KBM-7 (cell line): ENCODE measurements at places on chromosomes 16 and 17.
A peak's percentile ranks its signal among the peaks of the same experiment; 100 is the strongest.

DNA sequence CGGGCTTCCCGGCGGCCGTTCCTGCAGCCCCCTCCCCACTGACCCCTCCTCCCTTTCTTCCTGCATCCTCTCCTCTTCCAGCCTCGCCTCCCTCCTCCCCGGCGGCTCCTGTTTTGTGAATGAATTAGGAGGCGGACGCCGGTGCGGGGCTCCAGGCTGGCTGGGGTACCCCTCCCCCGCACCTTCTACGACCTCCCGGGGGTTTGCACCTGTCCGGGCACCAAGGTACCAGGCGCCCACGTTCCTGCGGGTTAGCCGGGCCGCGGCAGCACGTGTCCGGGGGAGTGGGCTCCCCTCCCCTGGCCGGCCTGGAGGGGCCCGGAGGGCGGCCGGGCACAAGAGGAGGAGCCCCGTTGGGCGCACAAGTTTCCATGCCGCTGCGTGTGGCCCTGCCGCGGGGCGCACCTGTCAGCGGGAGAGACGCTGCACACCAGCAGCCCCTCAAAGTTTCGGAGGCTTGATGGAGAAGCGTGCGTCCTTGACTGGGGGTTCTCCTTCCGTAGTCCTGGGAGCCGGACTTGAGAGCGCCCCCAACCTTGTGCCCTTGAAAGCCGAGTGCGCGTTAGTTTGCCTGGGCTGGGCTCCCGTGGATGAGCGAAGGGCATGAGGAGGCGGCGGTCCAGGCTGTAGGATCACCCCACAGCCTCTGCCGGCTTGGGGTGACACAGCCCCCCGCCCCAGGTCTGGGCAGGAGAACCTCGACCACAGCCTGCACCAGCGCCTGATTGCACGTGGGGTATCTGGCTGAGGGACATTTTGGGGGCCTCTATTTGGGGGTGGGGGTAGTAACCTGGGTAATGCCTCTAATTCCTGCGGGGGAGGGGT, 1.2 kb downstream of the HAS3 start:
- no peak for DNase-seq

GRCh38 chr16:30820952-30821421, 34.0 kb upstream of the ZNF629 start:
- DNase-seq = no peak

DNA sequence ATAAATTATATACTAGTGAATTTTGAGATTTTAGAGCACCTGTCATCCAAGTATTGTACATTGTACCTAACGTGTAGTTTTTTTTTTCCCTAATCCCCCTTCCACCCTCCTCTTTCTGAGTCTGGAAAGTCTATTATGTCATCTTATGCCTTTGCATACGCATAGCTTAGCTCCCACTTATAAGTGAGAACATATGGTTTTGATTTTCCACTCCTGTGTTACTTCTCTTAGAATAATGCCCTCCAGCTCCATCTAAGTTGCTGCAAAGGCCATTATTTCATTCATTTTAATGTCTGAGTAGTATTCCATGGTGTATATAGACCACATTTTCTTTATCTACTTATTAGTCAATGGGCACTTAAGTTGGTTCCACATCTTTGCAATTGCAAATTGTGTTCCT, 177.0 kb upstream of the C16orf82 start:
- no peak for DNase-seq

- no peak for DNase-seq
Observed at GRCh38 chr16:86946981-86947380, 368.6 kb downstream of the FOXL1 start.

- no peak for DNase-seq
Observed at GRCh38 chr16:55010492-55011160, 80.0 kb downstream of the IRX5 start.

DNA sequence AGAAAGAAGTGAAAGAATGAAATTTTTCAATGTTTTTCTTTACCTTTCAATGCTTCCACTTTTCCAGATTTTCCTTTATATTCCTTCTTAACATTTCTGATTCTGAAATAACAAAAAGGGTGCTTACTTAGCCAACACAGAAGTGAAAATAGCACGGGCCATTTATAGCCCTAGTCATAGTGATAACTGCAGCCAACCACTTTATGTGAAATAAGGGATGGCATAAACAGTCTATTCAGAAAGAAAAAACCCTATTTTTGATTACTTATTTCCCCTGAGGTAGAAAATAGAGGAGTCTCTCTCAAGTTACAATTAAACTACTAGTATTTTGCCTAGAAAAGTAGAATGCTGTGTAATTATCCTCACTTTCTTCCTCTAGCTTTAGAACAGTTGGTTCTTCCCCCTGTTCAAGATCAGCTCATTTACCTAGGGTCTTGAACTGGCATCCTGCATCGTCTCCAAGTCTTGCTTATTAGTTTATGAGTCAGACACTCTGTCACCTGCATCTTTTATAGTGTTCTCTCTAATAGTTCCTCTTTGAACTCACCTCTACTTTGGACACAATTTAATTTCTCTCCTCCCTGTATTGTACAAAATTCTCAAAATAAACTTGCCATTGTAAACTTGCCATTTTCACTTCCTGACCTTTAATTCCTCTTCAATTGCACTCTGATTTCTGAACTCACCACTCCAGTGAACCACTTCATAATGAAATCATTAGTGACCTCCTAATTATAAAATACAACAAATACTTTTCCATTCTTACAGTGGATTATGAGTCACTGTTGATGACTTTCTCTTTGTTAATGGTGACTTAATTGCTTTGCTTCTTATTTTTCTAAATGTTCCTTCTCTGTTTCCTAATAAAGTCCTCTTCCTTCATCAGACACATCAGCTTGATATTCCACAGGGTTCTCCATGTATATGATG, 23.6 kb downstream of the ABCA6 start:
- no peak for DNase-seq

- DNase-seq = no peak
Observed at GRCh38 chr16:52346709-52347108, 200.2 kb downstream of the TOX3 start.

DNA sequence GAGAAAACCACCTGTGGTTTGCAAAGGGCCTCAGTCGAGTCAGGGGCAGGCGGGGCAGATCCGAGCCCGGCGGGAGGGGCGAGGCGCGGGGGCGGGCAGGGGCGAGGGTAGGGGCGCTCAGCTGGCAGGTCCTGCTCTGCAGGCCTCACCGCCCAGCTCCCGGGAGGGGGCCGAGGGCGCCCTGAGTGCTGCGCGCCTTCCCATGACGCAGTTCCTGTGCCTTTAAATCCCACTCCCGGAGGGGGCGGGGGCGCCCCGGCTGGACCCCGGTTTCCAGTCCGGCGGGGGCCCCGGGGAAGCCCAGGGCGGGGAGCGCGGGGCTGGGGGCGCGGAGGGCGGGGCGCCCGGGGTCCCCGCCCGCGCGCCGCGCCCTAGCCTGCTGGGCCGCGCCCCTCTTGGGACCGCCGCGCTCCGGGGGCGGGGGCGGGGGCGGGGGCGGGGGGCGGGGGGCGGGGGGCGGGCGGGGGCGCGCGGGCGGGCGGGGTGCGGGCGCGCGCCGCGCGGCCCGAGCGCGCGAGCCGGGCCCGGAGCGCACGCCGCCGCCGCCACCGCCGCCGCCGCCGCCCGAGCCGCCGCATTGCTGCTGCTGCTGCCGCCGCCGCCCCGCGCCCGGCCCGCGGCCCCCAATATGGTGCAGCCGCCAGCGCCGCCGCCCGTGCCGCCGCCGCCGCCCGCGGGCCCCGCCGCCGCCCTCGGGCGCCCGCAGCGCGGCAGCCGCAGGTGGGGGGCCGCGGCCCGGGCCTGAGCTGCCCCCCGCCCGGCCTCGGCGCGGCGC, at the start of gene JPH3:
Gene JPH3, plus strand, starts transcription at position 508 of the 775 bp plus-strand sequence. CDS start 639 bp downstream, outside the sequence.
- no peak for DNase-seq

DNA sequence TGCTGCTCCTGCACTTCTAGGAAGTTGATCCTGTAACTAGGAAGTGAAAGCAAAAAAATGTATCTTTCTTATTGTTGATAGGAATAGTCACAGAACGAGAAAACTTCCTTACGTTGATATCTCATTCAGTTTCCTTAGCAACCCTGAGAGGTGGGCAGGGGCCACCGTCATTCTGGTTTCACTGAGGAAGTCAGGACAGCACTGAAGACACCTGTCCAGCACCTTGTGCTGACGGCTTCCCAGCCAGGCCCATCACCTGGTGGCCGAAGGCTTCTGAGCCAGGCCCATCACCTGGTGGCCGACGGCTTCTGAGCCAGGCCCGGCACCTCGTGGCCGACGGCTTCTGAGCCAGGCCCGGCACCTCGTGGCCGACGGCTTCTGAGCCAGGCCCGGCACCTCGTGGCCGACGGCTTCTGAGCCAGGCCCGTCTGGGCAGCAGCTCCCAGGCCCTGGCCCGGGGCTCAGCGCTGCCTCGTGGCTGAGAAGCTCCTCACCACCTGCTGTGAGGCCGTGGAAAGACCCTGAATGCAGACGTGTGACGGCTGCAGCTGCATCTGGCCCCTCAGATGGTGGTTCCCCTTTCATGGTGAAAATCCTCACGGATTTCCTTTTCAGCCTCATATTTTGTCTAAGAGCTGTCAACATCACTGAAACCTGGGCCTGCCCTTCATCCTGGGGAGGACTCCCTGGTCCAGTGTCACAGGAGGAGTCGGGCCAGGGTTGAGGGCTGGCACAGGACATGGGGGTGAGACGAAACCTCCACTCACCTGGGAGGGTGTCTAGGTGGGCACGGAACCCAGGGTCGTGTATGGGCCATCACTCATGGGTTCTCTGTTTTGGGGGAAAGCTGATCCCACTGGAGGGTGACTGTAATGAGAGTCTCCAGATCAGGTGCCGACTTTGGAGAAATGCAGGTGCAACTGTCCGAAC, 33.0 kb upstream of the ZNF750 start:
- no peak for DNase-seq

- DNase-seq = no peak
Observed at GRCh38 chr16:85222155-85222863, 110.0 kb upstream of the CIBAR2 start.

DNA sequence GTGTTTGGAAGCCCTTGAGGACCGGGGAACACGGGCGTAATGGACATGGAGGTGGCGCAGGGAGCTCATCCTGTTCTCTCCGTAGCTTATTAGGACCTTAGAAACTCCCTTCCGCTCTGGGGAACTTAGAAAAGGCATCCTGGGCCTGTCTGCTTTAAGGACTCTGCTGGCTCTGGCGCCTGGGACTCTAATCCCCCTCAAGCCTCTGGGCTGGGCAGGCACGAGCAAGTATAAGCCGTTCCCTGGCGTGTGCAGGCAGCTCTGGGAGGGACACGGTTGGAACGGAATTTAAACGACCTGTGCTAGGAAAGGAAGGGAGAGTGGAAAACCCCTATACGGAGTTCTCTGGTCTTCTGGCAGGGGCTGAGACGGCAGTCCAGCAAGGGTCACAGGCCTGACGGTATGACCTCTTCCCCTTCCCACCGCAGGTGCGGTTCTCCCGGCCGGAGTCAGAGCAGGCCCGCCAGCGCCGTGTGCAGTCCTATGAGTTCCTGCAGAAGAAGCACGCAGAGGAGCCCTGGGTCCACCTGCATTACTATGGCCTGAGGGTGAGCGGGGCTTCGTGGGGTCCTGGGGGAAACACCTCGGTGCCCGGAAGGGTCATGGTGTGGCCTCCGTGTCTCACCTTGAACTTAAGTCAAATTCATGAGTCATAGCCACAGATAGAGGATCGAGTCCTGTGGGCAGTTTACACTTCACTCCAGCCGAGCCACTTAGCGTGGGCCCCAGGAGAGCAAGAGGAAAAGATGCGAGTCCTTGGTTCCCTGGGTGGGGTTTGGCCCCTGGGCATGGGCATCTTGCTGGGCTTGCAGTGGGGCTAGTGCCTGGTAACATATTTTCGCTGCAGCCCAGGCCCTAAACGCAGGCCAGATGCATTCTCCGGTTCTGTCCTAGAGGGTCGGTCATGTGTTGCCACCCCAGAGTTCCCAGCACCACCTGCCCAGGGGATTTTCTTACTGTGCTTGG, 17.7 kb downstream of the POLR3E start:
- DNase-seq = no peak

DNA sequence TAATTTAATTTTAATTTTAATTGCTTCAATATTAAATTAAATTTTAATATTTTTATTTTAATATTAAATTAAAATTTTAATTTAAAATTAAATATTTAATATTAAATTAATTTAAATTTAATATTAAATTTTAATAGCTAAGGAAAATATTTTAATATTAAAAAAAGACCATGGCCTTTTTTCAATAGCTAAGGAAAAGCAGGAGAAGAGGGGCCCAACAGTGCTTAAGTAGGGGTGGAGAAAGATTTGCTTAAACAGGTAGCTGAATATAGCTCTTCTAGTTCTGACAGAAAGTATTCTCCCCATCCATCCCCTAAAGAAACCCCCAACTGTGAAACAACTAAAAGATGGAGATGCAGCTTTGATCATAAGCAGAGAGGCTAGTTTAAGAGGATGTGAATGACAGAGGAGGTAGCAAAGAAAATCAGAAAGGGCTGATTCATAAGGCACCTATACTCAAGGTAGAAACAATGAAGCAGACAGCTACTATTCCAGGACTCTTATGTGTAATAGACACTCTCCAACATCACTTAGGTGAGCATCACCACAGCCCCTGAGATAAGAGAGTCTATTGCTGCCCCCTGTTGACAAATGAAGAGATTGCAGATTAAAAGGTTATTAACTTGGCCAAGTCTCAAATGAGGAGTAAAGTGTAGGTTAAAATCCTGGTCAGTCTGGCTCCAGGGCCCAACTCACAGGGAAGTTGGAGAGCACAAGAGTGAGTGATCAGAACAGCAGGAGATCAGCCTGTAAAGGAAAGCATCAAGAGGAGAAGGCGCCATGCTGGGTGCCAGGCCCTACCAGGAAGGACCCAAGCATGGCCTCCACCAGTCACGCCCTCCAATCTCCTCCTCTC, 7.8 kb upstream of the RNASEK start:
- DNase-seq = peak; percentile 88

DNA sequence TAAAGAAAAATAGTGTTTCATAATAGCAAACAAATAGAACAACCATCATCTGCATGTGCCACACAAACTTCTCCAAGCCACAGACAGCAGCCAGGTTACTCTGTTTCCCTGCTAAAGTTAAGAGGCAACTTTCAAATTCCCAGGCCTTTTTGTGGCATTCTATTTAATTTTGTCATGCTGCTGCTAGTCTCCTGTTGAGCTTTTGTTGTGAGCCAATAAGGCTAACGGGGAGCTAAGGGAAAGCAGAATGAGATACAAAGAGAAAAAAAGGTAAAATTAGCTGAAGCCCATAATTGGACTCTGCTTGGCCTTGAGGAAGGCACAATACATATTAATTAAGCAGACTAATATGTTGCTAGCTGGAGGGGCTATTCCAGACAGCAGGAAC, 74.7 kb upstream of the GNAO1 start:
- no peak for DNase-seq

GRCh38 chr17:28227316-28228108, 91.5 kb upstream of the TMEM97 start:
- no peak for DNase-seq
